ENCODE measurements at places on chromosomes 7 and 10.

DNA sequence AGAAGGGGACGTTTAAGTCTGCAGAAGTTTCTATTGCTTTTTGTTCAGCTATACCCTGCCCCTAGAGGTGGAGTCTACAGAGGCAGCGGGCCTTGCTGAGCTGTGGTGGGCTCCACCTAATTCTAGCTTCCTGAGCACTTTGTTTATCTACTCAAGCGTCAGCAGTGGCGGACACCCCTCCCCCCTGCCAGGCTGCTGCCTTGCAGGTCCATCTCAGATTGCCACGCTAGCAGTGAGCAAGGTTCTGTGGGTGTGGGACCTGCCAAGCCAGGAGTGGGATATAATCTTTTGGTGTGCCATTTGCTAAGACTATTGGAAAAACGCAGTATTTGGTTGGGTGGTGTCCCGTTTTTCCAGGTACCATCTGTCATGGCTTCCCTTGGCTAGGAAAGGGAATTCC is 147.3 kb upstream of the PRPS1L1 start:
- no peak for DNase-seq

GRCh38 chr10:89588671-89589070 is 53.3 kb upstream of the SLC16A12 start:
- no peak for DNase-seq

GRCh38 chr10:45373003-45373575 is 927 bp upstream of the ALOX5 start:
- peak; percentile 27 for DNase-seq

- DNase-seq = no peak
Observed at GRCh38 chr10:100333661-100334440, 3.8 kb upstream of the PKD2L1 start.

- no peak for DNase-seq
Observed at GRCh38 chr10:16992611-16993119, 136.9 kb downstream of the CUBN start.

DNA sequence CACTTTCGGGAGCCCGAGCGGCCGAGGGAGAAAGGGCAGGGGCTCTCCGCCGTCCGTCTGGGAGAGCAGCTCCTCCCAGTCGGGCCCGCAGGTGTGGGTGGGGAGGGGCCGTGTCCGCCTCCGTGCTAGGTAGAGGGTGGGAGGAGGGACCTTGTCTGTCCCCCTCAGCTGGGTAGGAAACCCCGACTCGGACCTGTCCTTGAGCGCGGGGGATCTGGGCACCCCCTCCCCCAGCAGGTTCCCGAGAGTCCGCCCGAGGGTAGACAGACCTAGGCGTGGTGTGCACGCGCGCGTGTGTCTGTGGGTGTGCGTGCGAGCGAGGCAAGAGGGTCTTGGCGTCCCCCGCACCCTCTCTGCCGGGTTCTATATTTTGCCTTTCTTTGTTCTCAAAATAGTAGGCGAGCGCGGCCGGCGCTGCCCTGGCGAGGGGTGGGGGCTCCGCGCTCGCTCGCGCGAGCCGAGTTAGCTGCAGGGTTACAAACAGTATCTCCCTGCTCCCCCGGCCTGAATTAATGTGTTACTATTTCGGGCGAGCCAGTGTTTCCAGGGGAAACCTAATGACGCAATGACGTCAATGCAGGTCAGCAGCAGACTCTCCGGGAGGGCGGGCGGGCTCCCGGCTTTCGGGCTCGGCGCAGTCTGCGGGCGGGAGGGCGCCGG is 73.9 kb upstream of the LEP start:
- no peak for DNase-seq

- no peak for DNase-seq
Observed at GRCh38 chr7:74587435-74588126, 69.9 kb upstream of the GTF2I start.

DNA sequence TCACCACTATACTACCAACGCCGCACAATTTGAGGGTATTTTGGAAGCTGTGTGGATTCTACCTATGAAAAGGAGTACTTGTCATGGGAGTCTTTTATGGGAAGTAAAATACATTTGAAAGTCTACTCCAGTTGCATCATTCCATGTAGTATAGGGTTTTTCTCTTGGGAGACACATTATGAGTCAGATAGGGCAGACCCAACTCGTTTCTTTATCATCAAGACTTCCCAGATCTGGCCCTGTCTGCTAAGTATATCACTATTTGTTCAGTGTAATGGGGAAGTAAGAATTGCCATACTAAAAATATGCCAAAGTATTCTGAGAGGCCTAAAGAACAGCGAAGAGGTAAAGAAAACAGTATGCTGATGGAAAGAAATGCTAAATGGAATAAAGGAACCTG is 144.2 kb downstream of the SPAG6 start:
- DNase-seq = no peak
